ENCODE measurements at places on chromosomes 13 and 19. TPM values are rescaled to one million over a fixed set of nuclear protein-coding genes. Genes with fewer than 3 reads are reported as not detected.

The LRCH1 gene
- total RNA-seq = 9.8 TPM

The CYP2S1 gene
- total RNA-seq = 24.9 TPM

The PABPC3 gene
- 0.11 TPM for total RNA-seq

The ATCAY gene
- total RNA-seq = 0.09 TPM

The IGFL1 gene
- 2.0 TPM for total RNA-seq

The GNA15 gene
- total RNA-seq = not detected

The BSG gene
- total RNA-seq = 703 TPM

The RPL21 gene
- total RNA-seq = 1,776 TPM

The GIPC3 gene
- total RNA-seq = 0.27 TPM

The ZNF264 gene
- total RNA-seq = 7.4 TPM

The ZNF808 gene
- total RNA-seq = 0.37 TPM

The TPTE2 gene
- not detected for total RNA-seq

The CNMD gene
- not detected for total RNA-seq

The ZNF529 gene
- 2.6 TPM for total RNA-seq

The SHISA7 gene
- not detected for total RNA-seq

The DNAAF3 gene
- 5.7 TPM for total RNA-seq

The PCDH9 gene
- total RNA-seq = 6.0 TPM

The KCNC3 gene
- total RNA-seq = 1.5 TPM

The FBXO27 gene
- total RNA-seq = 2.8 TPM

The TOMM40 gene
- 187 TPM for total RNA-seq

The PPAN gene
- 42.9 TPM for total RNA-seq

The DCLK1 gene
- total RNA-seq = 0.65 TPM

The KLK1 gene
- 0.46 TPM for total RNA-seq

The C19orf33 gene
- total RNA-seq = 715 TPM

The B3GLCT gene
- total RNA-seq = 5.5 TPM

The NCAN gene
- 0.03 TPM for total RNA-seq

The WDR88 gene
- total RNA-seq = not detected

The PEX11G gene
- 1.9 TPM for total RNA-seq

The COMP gene
- 0.16 TPM for total RNA-seq

The METTL21C gene
- not detected for total RNA-seq

The PTPRH gene
- total RNA-seq = 5.0 TPM

The CNN1 gene
- 0.80 TPM for total RNA-seq

The NRTN gene
- total RNA-seq = 1.6 TPM

The SIGLEC5 gene
- total RNA-seq = not detected

The LRRC25 gene
- total RNA-seq = not detected

The LGALS7B gene
- total RNA-seq = not detected

The PTGIR gene
- total RNA-seq = not detected

Measured in A549 treated with GW870086 at 1 μM for 4 hours (cell line).